Stimulated activated CD4-positive, alpha-beta T cell treated with anti-CD3 and anti-CD28 coated beads, Interleukin-12 subunit alpha, Interleukin-12 subunit beta, amount 100 ng/mL, for 48 hours (primary cell): ENCODE measurements at places on chromosomes 4 and X.

GRCh38 chr4:180589575-180589974 is 1653.6 kb upstream of the TENM3 start:
- no peak for DNase-seq

DNA sequence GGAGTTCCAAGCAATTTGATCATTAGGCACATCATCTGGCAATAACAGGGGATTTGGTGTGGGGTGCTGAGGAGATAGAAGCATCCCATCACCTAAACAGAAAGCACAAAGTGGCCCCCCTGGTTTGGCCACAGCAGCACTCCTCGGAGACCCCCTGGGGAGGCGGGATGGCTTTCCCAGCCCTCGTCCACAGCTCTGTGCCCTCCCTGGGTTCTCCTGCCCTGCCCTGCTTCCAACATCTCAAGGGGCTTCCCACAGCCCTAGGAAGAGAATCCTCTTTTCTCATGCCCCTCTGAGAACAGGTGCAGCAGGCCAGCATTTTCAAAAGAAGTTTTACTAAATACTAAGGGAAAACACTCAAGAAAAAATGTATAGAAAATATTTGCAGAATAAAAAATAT is 12.8 kb downstream of the ATP5ME start:
- no peak for DNase-seq

GRCh38 chr4:16116493-16116990 is 32.7 kb upstream of the PROM1 start:
- DNase-seq, result no peak

GRCh38 chr4:4457803-4458553 is 71.1 kb downstream of the NSG1 start:
- DNase-seq, result no peak

GRCh38 chr4:1166509-1167243 is 5.7 kb downstream of the SPON2 start:
- DNase-seq, result no peak

- DNase-seq, result no peak
Observed at GRCh38 chr4:189081826-189082225, 858.8 kb upstream of the FRG1 start.

GRCh38 chr4:20487446-20487845 is 212.8 kb upstream of the PACRGL start:
- no peak for DNase-seq

- no peak for DNase-seq
Observed at GRCh38 chrX:47817421-47817820, 19.3 kb upstream of the ZNF81 start.

- no peak for DNase-seq
Observed at GRCh38 chr4:76211769-76212708, 1.6 kb downstream of the SCARB2 start.

DNA sequence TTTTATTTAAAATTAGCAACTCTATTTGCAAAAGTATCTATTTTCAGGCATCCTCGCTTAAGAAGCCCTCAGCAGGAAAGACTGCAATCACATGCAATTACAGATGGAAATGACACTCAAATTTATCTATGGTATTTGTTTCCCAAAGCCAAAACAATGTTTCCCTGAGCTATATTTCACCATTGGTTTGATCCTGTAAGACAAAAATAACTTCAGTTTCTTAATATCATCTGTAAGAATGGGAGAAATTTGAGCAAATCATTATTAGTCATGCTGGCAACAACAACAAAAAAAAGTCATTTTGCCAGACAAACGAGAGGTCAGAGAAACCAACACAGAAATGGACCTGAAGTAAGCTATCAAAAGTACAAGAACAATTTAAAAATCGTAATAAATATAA is 204.1 kb downstream of the NR3C2 start:
- no peak for DNase-seq

GRCh38 chr4:158314756-158315487 is 104.6 kb downstream of the TMEM144 start:
- DNase-seq, result no peak

GRCh38 chr4:74990276-74990875 is 57.5 kb downstream of the PARM1 start:
- DNase-seq, result no peak

DNA sequence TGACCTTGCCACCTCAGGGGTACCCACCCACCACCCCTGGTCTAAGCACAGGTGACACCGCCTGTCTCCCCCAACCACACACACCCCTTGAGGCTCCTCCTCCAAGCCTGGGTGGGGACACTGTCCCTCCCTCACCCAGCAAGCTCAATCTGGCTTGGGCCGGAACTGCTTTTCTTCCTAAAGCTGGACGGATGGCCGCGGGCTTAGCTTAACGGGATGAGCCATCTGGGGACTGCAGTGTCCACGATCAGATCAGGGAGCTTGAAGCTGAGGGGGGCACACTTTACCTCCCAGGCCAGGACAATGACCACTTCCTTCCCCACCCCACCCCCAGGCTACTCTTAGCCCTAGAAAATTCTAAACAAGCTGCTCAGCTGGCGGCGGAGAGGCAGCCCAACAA is 1.0 kb upstream of the SLC6A8 start:
- DNase-seq, result no peak

- peak; percentile 68 for DNase-seq
Observed at GRCh38 chr4:153115322-153116290, 88.6 kb upstream of the TRIM2 start.

DNA sequence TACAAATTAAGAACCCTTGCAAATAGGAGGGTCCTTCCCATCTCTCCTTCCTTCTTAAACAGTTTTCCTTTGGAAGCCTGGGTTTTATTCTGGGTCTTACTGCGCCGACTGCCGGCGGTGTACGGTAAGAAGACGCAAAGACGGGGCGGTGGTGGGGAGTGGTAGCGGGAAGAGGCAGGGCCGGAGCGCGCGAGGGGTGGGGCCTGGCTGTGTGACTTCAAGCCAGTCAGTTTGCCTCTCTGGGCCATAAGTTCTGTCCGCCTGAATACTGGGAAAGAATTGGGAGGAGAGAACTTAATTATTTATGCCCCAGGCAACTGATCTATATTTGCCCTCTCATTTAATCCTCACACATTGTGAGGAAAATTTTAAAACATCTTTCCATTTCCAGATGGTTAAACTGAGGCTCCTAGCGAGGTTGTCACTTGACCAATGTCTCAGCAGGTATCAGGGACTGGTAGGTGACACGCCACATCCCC is 726 bp upstream of the KANTR start:
- peak; percentile 66 for DNase-seq

- no peak for DNase-seq
Observed at GRCh38 chrX:29797156-29797555, 418.2 kb upstream of the MAGEB2 start.

DNA sequence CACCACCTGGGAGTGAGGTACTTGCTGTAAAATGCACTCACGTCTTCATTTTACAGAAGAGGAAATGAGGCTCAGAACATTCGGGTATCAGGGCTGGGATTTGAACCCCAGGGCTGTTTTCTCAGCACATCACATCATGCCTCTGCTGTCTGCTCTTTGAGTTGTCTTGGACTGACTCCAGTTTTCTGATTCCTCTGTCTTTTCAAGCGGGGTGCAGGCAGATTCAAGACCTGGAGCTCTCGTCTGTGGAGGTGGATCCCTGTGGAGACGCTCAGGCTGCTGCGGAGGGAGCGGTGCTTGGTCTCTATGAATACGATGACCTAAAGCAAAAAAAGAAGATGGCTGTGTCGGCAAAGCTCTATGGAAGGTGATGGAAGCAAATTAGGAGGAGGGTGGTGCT is 6.3 kb downstream of the LAP3 start:
- DNase-seq, result no peak

DNA sequence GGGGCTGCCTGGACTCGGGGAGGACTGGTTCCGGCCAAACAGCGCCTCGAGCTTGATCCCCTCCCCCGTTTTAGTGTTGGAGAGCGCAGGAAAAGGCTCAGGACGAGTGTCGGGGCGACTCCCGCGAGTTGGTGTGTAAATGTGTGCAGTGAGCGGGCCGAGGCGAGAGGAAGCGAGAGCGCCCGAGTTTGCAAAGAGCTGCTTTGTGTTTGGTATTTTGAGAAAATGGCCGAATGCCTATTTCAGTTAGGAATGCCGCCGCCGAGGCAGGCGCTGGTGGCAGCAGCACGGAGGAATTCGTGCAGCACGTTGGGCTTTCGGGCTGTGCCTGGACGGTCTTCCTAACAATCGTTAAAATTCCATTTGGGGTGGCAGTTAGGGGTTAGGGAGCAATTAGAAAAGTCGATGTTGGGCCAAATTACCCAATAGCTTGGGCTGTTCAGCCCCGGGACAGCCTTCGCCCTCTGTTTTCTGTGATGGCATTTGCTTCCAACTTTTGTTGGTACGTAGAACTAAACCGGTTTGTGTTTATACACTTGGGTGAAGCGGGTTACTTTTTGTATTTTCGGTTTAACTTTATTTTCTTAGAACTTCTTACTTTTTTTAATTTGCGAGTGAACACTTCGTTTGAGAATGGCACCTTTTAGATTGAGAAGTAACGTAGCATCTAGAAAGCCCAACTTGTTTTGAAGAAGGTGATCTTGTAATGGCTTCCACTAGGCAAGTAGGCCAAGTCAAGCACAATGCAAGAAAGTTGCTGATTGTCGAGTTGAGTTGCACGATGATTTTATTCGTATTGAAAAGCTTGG is 1.6 kb downstream of the REST start:
- peak; percentile 27 for DNase-seq

GRCh38 chr4:125368146-125368545 is 53.4 kb downstream of the FAT4 start:
- DNase-seq, result no peak

DNA sequence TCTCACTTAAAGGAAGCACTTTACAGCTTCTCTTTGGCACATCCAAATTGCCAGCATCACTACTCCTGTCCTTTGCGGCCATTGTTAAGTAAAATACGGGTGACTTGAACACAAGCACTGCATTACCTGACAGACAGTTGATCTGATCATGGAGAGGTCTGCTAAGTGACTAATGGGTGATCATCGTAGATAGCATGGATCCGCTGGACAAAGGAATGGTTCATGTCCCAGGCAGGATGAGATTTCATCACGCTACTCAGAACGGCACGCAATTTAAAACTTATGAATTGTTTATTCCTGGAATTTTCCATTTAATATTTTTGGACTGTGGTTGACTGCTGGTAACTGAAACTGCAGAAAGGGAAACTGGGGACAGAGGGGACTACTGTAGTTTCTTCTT is 94.1 kb downstream of the NEUROG2 start:
- DNase-seq, result no peak

DNA sequence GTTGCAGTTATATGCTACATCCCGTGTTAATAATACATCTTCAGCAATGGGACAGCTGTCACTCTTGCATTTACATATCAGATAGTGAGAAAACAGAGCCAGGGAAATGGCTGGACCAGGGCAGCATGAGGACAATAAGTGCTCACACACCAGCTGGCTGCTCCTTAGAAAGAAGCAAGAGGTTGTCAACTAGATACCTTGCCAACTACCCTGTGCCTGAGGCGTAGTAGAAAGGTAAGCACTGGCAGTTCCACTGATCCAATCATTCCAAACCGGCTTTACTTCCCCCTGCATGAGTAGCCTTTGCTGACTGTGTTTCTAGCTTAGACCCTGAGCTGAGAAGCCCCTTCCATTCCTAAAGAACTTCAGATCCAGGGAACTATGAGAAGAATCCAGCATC is 52.2 kb upstream of the FGF13 start:
- no peak for DNase-seq

DNA sequence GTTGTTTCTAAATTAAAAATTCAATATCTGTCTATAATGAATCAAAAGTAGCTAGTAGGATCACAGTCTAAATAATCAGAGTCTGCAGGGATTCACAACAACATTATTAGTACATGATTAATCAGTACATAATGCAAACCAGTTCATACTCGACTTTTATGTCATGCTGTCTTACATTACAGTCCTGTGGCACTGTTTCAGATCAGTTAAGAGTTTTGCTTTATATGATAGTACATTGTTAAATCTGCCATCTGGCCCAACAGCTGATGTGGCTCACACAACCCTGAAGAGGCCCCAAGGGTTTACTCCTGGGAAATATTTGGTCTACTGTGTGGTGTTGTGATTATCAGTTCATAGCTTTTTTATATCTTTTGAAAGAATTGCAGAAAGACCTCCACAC is 247.1 kb upstream of the ETNPPL start:
- DNase-seq, result no peak

- DNase-seq, result no peak
Observed at GRCh38 chr4:69888336-69888735, 28.4 kb upstream of the SULT1E1 start.

- DNase-seq, result no peak
Observed at GRCh38 chr4:10087152-10087791, 29.3 kb downstream of the WDR1 start.

DNA sequence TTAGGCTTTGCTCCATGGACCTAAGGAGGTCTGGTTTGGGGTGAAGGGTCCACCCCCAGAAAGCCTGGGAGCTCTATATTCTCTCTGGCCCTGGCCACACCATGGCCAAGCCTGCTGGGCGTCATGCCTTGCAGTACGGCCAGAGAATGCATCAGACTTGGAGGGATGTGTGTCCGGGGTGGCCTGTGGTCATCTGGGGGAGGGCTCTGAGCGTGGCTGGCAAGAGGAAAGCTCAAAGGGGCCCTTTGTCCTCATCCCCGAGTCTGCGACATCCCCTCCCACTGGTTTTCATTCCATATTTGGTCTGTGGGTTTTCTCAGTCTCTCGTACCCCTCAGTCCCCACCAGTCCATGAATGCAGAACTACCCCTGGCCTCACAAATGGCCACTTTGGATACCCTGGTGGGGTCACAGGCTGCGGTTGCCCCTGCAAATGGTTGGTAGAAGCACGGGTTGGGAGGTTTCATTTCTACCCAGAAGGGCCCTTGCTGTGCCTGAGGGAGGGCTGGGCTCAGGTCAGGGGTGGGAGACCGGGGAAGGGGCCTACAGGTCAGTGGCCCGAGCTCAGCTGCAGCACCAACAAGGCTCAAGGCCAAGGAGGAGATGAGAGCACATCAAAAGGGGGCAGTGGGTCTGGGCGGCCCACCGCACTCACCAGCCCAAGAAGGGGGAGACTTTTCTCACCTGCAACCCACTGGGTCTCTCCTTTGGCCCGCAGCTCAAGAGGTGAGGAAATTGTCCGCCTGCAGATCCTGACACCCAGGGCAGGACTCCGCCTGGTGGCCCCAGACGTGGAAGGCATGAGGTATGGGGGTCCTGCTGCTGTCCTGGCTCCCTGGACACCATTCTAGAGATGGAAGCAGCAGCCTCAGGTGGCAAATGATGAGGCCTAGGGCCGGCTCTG is 30.2 kb downstream of the ZNF185 start:
- no peak for DNase-seq

DNA sequence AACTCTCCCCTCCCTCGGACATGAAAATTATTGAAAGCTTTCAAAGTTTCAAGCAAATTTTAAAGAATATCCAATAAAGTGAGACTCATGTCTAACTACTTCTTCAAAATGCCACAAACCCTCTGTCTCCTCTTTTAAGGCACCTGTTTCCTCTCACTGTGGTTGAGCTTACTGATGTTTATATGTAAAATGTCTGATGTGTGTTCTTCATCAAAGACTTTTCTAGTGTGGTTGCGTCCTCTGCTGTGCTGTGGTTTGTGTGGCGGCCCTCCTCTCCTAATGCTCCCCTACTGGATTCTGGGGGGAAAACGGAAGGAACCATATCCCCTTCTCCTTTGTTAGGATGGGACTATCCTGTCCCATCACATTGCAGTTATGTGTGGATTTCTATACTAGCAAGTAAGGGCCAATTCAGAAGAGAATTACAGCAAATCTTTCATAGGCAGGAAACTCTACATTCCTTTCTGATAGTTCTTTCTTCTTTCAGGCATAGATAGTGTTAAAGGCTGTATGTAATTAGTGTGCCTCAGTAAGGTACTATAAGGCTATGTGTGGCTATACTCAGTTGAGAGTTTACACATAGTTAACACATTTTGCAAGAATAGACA is 221.0 kb upstream of the GPRIN3 start:
- DNase-seq, result no peak

GRCh38 chr4:110139111-110139510 is 59.3 kb downstream of the ELOVL6 start:
- DNase-seq, result no peak

- DNase-seq, result no peak
Observed at GRCh38 chrX:2559124-2559523, 58.3 kb upstream of the DHRSX start.
